Choroid plexus epithelial cell (primary cell): ENCODE measurements at places on chromosomes 16 and 17.

DNA sequence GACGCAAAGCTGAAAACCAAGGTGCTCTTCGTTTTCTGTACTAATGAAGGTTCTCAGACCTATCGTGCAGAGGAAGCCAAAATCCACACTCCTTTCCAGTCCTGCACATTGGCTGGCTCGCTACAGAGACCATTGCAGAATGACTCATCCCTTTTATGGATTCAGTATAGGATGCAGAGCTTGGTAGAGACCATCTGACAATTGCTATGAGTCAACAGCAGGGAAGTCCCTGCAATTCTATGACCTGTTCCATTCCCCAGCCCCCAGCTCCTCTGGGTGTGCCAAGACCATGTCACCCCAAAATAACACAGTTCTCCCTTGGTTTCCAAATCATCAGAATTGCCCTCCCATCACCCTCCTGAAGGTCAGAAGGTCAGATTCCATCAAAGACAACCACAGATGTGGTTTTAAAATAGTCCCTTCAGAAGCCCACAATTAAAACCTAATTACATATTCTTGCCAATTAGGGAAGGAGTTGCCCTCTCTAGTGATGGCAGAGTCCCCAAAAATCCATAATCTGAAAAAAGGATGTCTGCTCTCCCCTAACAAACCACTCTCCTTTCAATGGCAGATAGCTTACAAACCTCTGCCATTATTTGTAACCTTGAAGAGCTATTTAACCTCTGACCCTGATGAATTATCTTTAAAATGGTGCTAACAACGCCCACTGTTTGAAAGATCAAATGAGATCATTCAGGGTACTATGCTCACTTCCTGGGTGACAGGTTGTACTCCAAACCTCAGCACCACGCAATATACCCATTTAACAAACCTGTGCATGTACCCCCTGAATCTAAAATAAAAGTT is 108.2 kb upstream of the RBBP6 start:
- DNase-seq = no peak

GRCh38 chr17:57481910-57482391 is 225.6 kb downstream of the MSI2 start:
- DNase-seq = peak; percentile 98

- no peak for DNase-seq
Measured at GRCh38 chr17:56735842-56736241, 97.9 kb downstream of the C17orf67 start.

GRCh38 chr17:81120149-81120484 is 45.2 kb upstream of the PVALEF start:
- no peak for DNase-seq

DNA sequence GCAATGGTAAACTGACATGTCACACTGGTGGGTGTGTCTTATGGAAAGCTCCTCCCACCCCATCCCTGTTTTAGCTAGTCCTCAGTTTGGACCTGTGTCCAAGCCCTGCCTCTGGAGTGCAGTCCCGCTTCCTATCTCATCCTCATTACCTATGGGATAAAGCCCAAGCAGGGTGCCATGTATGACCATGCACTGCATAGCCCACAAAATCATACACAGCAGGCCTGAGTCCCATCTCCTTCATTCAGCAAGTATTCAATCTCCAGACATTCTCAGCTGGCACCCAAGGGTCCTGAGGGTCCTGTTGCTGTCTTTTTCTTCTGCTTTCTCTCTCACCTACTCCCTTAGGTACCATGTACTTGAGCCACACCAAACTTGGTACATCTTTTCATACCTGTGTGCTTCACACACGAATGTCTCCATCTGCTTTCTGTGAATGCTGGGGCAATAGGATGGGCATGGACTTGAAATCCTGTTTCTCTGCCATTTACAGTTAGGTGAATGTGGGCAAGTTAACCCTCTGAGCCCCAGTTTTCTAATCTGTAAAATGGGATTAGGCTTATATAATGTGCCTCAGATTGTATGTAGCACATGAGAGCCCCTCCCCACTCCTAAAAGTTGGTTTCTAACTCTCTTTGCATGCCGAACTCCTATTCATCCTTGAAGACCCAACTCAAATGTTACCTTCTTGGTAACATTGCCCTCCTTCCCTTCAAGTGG is 28.5 kb downstream of the TNS4 start:
- DNase-seq = peak; percentile 75

- no peak for DNase-seq
Measured at GRCh38 chr16:85698459-85698891, 9.7 kb upstream of the GINS2 start.

DNA sequence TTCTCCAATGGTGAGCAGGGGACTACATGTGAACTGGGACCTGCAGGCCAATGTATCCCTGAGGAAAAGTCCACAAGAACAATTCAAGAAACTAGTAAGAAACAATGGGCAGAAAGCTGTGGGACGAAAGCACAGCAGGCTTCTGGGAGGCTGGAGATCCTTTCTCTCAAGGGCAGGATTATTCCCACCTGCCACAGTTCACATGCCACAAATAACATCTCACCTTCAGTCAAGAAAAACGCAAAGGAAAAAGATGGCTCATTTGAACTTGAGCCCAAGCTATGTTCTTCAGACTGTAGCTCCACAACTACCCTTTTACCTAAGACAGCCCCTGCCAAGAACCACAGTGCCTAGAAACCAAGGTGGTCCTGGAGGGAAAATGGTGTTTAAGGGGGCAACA is 13.0 kb downstream of the HAS3 start:
- no peak for DNase-seq

GRCh38 chr17:16423226-16423872 is 8.0 kb downstream of the TRPV2 start:
- DNase-seq = no peak

GRCh38 chr16:2384426-2384825 is 43.9 kb upstream of the ABCA3 start:
- DNase-seq = no peak

GRCh38 chr16:4517812-4518680 is 20.5 kb downstream of the CDIP1 start:
- peak; percentile 65 for DNase-seq

DNA sequence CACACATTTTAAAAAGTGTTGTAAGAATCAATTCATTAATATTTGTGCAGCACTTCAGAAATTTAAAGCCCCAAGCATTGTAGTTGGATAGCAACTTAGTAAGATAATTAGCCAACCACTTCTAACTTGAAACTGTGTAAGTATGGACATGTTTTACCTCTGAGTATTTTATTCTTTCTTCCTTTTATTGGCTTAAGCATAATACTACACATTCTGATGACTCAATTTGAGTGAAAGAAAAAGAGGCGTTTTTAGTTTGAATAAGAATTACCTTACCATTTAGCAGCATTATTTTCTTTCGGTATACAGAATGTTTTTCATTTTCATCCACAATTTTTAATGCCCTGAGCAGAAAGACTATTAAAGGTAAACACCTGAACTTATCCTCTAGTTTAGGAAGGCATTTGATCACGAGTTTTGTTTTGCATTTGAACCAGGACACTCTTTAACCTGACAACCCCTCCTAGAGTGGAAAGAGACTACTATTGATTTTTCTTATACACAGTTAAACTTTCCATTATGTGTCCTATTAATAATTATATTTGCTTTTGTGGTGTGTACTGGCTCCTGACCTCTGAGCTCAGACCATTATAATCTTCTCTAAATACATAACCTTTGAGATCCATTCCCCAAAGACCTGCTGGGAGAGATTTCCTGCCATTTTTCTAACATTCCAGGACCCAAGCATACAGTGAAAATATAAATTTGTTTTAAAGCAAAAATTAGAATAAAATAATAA is 9.2 kb downstream of the NACA2 start:
- no peak for DNase-seq

DNA sequence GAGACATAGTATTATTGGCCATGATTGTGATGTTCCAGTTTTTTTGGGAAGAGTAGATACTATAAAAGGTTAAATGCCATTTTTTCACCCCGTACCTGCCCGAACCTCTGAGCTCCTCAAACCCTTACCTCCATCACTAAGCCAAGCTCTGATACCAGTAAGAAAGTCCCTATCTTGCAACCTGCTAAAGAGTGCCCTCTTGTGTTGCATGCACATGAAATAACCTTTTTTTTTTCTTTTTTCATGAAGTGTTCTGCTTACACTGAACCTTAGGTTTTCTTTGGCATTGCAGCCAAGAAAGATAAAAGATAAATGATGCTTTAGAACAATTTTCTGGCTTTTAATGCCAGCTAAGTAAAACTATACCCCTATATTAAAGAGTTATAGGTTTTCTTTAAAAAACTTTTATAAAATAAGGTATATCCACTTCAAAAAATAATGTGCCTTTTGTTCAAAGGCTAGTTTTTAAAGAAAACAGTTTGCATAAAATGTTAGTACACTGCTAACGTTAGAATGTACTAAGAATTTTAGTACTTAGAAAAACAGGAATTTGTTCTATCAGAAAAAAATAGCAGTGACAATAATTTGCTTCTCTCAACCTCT is 295.3 kb upstream of the PMFBP1 start:
- peak; percentile 81 for DNase-seq

- DNase-seq = peak; percentile 74
Measured at GRCh38 chr17:41421116-41421515, 3.3 kb downstream of the KRT37 start.

- peak; percentile 49 for DNase-seq
Measured at GRCh38 chr17:8124350-8125153, 646 bp upstream of the HES7 start.

DNA sequence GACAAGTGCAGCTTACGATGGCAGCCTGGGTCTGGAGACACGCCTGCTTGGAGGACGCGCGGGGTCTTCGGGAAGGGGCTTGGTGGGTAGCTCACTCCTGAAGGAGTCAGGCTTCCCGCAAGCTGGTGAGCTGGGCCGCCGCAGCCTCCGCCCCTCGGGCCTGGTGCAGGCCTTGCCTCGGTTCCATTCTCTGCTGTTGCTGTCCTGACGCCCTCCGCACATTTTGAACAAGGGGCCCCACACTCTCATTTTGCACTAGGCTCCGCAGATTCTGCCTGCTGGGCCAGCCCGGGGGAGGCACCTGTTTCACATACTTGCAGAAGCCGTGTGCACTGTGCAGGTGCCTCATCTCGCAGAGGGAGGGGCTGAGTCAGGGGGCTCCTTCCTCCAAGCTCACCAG is 31.9 kb upstream of the CBX4 start:
- no peak for DNase-seq

- DNase-seq = no peak
Measured at GRCh38 chr17:871751-872519, 89.8 kb downstream of the MRM3 start.

- DNase-seq = peak; percentile 93
Measured at GRCh38 chr16:85569615-85570212, 43.4 kb upstream of the GSE1 start.

GRCh38 chr16:55030944-55031343 is 100.3 kb downstream of the IRX5 start:
- no peak for DNase-seq

DNA sequence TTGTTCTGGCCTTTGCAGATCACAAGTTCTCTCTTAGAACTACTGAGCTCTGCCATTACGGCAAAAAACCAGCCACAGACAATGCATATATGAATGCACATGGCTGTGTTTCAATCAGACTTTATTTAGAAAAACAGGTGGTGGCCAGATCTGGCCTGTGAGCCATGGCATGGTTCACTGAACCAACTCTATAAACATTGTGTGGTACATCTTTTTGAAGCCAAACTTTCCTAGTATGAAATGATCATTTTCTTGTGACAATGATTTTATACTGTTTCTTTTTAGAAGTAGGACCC is 65.9 kb upstream of the AMZ2 start:
- DNase-seq = no peak

DNA sequence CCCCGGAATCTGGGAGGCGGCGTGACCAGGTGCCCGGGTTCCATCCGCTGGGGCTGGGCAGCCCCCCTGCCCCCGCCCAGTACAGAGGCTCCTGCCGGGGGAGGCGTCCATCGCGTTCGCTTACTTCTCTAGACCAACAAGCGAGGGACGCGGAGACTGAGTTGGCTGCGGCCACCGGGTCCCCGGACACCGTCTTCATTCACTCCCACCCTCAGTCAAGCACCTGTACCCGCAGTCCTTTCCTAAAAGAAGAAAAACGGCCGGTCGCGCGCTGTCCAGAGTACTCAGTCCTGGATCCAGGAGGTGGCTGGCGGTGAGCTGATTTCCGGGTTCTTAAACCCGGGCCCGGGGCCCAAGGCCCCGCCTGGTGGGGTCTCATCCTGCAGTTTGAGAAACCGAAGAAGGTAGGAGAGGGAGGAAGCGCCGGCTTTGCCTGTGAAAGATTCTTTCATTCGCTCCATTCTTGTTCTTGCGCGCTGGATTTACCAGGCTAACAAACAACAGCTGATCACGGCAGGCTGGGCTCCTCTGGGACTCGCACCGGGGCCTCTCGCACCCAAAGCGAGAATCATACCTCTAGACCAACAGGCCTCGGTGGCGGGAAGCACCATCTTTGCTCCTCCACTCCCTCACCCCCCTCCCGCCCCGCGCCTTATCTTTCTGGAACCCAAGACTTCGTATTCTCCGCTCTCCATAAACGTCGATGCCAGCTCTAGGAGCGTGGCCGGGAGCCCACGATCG is 17.4 kb upstream of the OR1F1 start:
- DNase-seq = no peak

- DNase-seq = no peak
Measured at GRCh38 chr16:58107228-58107627, 22.0 kb downstream of the CFAP20 start.

GRCh38 chr16:81669473-81670350 is 109.4 kb upstream of the PLCG2 start:
- DNase-seq = no peak

- no peak for DNase-seq
Measured at GRCh38 chr16:20674684-20675487, 22.6 kb downstream of the ACSM1 start.

DNA sequence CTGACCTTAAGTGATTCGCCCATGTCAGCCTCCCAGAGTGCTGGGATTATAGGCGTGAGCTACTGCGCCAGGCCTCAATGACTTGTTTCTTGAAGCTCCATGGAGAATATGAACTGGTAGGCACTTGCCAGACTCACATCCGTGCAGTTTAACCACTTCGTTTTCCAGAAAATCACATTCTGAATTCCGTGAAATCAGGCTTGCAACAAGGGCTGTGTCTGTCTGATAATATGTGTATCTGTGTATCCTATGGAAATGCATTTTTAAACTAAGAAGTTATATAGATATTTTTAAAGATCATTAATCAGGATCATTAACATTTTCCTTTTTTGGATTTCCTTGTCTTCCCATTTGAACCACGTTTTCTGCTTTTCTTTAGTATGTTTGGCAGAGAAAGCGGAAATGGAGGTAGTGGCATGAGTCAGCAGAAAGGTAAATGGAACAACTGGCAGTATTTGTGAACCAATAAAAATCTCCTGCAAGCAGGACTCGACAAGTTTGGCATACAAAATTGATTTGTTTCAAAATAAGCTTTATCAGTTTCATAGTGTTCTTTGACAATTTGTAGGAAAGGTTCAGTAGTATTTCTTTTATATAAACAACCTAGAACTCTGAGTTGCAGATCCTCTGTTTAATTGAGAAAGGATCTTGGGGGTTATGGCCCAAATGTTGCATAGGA is 33.0 kb downstream of the USP10 start:
- no peak for DNase-seq

GRCh38 chr17:39236981-39237441 is 11.3 kb upstream of the STAC2 start:
- no peak for DNase-seq

- no peak for DNase-seq
Measured at GRCh38 chr17:80087346-80088265, 13.8 kb upstream of the GAA start.

GRCh38 chr17:35766903-35767510 is 6.3 kb downstream of the C17orf50 start:
- DNase-seq = peak; percentile 71

- no peak for DNase-seq
Measured at GRCh38 chr16:17303101-17303500, 167.7 kb downstream of the XYLT1 start.
